ENCODE measurements at places on chromosomes 3 and 15. TPM values are rescaled to one million over a fixed set of nuclear protein-coding genes. Genes with fewer than 3 reads are reported as not detected.

The OXTR gene
- 8.4 TPM for total RNA-seq

The CPEB1 gene
- total RNA-seq, result 0.43 TPM

The EXD1 gene
- total RNA-seq, result not detected

GRCh38 chr15:58306591-58307312 lies 125.0 kb upstream of the LIPC start:
- DNase-seq, result no peak

- no peak for DNase-seq
These were observed 149.9 kb downstream of the CFAP20DC start for GRCh38 chr3:58899953-58900298.

GRCh38 chr3:3448468-3448867 lies 269.0 kb upstream of the CRBN start:
- no peak for DNase-seq

- no peak for DNase-seq
These were observed 22.1 kb downstream of the GOLGA6A start for GRCh38 chr15:74060251-74060650.

- DNase-seq, result no peak
These were observed 337.5 kb upstream of the LMCD1 start for GRCh38 chr3:8164145-8164544.

DNA sequence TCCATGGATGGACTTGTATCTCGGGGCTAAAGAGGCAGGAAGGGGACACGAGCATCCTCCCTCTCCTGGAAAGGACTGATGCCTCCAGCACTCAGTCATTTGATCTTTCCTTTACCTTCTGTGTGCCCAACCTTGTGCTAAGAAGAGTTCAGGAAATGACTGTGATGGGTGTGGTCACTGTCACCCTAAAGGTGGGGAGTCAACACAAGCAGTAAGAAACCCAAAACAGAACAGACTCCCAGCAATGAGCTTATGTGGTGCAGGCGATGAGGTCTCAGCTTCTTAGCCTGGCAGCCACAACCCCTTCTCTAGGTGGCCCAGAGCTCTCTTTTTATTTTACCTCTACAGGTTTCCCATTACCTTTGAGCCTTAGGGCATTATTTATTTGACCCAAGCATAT lies 3.8 kb downstream of the MPI start:
- DNase-seq, result no peak

- no peak for DNase-seq
These were observed 114.9 kb upstream of the MEF2A start for GRCh38 chr15:99450896-99451358.

All from epithelial cell of proximal tubule (primary cell).